ENCODE measurements at places on chromosomes 12 and 14.

- no peak for DNase-seq
These were observed 2.5 kb downstream of the TEAD4 start for GRCh38 chr12:2961705-2962104.

DNA sequence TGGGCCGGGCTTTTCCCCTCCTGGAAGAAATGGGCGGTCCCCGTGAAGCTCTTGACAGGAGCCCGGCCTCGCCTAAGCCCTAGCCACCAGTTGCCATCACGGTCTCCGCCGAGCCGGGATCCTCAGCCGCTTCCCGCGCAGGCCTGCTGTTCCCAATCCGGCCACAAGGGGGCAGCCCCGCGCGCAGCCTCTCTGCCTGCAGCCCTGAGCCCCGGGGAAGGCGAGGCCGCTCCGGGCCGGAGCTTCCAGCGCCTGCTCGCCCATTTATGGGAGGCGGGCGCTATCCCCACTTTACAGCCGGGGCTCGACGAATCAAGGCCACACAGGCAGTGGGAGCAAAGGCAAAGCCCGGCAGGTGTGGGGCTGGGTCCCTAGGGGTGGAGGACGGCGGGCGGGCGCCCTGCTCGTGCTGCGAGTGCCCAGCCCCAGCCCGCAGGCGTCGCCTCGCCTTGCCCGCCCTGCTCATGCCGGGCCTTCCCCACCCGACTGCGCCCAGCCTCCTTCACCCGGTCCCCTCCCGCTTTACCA, 61.5 kb downstream of the LGMN start:
- DNase-seq: no peak

DNA sequence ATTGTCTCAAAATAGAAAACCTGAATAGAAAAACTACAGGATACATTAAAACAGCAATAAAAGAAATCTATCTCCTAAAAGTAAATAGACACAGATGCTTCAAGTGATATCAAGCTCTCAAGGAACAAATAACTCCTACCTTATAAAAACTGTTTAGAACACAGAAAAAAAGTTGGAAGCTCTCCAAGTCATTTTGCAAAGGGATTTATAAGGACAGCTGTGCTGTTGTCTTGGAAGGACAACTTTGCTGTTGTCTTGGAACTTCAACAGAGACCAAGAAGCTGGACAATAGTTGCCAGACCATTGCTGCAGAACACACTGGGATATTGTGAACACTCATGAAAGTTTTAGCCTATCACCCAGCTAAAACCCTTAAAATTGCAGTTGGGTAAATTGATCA, 780.7 kb downstream of the FLRT2 start:
- no peak for DNase-seq

GRCh38 chr12:41061192-41061591, 126.9 kb upstream of the PDZRN4 start:
- DNase-seq: no peak

DNA sequence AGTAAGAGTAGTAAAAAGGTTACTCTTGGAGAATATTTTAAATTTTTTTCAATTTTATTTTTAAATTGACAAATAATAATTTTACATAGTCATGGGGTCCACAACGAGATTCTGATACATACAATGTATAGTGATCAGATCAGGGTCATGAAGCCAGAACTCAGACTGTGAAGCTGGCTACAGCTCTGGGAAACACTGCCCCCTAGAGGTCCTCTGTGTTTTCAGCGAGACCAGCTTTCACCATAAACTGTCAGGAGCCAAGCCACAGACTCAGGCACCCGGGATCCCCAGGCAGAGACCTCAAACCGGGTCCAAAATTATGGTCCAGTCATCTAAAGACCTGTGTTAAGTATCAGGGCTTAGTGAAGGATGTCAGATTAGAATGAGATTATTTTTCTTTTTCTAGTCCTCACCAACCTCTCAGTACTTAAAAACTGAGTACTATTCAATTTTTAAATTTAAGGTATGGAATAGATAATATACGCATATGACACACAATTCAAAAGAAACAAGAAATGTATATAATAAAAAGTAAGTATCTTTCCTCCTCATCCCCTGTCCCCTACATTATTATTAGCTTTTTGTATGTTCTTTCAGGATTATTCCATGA, 397.1 kb downstream of the MDGA2 start:
- peak; percentile 22 for DNase-seq

DNA sequence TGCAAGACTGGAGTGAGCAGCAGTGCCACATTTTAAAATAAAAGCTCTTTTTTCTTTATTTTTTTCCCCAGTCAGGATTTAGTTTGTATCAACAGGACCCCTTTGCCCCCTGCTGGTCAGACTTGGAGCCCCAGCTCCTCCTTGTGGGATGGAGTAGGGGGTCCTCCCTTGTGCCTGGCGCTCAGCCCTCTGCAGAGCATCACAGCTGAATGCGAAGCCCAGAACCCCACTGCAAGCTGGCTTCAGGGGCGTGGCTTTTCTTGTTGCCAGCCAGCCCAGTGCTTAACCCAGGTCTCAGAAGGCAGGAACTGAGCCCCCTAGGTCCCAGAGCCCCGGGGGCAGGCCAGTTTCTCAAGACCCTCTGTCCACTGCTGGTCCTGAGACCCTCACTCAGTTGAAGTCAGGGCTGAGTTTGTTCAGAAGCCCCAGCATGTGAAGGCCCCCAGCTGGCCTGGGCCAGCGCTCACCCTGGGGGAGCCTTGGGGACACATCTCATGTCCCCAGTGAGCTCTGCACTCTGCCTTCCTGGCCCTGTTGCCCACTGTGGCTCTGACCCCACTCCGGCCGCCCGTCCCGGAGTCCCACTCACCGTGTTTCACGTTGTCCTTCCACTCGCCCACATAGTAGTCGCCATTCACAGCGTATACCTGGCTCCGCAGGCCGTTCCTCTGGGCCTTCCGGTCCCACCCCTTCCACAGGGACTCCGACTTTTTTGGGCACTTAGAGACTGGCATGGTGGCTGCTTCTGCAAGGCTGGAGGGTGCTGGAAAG, 519 bp downstream of the MORN3 start:
- DNase-seq: peak; percentile 23

- no peak for DNase-seq
These were observed 20.9 kb downstream of the SRGAP1 start for GRCh38 chr12:63865448-63865847.

- DNase-seq: no peak
These were observed 26.8 kb downstream of the RFLNA start for GRCh38 chr12:124321556-124322270.

DNA sequence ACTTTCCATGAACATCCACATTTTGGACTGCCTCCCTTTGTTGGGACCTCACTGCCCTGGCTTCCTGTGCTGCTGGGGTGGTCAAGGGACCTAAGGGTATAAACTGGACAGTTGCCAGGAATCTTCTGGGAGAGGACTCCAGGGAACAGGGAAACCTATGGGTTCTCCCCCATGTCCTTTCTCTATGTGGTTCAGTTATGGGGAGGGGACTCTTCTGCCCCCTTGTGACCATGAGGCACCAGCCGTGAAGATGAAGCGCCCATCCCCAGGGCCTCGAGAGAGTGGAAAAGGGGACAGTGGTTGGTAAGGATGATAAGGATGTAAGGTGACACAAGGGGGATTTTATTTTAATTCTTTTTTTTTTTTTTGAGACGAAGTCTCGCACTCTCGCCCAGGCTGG, 177.0 kb upstream of the TMEM132C start:
- no peak for DNase-seq

GRCh38 chr14:81324011-81324410, 76.1 kb downstream of the STON2 start:
- DNase-seq: no peak

GRCh38 chr12:49092086-49092815, 2.4 kb downstream of the DHH start:
- DNase-seq: no peak

DNA sequence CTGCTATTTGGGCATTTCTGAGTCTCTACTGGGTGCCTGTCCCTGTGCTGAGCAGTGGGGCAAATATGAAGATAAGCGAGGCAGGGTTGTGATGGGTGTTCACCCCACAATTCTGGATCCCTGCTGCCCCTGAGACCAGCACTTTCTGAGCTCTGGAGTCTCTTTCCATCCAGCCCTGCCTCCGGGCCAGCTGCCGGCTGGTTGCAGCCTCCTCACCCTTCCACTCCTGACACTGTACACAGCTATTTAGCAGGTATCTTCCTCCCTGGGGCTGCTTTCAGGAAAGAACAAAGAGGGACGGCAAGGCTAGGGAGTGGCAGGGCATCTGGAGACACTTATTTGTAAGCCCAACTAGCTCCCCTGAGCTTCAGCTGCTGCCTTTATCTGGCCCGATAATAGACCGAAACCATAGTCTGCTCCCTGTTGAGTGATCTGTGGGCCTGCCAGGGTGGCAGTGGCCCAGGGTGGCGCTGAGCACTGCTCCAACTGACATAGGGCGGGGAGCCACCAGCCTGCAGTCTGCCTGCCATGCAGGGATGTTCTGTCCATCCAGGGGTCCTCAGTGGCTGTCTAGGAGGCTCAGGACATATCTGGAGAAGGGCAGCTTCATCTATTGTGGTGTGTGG, 7.6 kb upstream of the KRT80 start:
- no peak for DNase-seq

DNA sequence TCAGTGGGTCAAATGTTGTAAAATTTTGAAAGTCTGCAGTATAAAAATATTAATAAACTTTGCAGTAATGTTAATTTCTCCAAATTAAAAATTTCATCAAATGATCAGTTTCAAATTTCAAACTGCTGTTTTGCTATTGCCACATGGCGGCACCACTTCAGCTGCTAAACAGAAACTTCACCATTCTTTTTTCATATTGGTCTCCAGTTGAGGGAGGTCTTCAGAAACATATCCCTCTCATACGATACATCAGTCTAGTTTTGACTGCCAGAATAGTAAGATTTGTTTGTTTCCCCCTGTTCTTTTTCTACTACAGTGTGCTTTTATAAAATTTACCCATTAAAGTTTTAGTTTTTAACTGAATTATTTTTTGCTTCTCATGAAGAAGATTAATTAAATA, 4.2 kb upstream of the TRHDE start:
- no peak for DNase-seq

DNA sequence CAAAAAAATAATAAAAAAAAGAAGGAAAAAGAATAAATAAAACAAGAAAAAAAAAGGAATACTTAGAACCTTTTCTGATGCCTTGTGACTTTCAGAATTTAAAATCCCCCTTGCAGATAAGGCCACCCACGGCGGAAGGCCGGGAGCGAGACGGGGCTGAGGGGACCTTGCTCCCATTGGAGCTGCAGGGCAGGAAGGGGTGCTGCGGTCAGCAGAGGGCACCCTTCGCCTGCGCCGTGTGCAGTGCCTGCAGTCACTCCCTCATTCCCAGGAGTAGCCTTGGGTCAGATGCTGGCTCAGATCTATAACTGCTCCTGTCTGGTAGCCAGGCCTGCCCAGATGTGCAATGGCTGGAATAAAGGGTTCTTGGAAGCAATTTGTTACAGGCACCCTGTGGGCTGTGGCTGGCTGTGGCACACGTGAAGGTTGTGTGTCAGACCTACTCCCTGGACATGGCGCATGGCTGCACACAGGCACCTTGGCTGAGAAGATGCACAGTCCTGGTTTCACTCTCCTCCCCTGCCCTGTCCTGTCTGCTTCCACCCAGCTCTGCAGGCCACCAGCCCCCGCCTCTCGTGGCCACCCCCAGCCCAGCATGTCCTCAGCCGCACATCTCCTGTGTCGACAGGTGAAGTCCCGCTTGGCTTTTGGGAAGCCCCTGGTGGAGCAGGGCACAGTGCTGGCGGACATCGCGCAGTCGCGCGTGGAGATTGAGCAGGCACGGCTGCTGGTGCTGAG, 13.4 kb upstream of the ALDH2 start:
- DNase-seq: peak; percentile 52

GRCh38 chr12:123659996-123660727, 10.8 kb upstream of the TCTN2 start:
- DNase-seq: no peak

DNA sequence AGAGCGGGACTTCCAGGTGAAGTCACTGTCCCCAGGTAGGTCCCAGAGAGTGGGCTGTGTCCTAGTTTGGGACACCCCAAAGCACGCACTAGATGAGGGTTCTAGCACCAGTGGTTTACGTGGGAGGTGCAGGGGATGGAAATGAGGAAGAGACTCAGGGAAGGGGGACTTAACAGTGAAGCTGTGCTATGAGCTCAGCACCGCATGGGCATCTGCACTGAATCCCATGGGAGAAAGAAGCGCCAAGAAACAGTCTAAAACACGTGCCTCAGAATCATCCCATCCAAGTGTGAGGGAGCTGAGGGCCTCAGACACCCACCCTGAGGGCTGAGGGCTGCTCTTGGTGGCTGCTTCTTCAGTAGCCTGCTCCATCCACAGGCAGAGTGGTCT, 71.5 kb upstream of the ZFP36L1 start:
- DNase-seq: no peak
